ENCODE measurements at places on chromosomes 6 and 20.

GRCh38 chr6:158036261-158036660 is 54.6 kb downstream of the SYNJ2 start:
- DNase-seq: no peak

DNA sequence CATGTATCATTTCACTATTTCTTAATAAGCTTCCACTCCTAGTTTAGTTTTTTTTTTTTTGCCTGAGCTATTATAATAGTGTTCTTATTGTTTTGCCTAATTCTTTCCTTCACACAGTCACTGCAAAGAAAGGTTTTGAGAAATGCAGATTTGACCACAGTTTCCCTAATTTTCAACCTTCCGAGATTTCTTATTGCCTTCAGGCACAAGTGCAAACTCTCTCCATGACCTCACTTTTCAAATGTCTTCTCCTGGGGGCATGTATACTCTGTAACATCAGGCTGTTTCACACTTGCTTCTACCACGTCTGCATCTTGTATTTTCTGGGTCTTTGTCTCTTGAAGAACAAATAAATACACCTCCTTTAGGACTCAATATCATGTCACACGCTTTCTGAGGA is 339.0 kb upstream of the CITED2 start:
- no peak for DNase-seq

DNA sequence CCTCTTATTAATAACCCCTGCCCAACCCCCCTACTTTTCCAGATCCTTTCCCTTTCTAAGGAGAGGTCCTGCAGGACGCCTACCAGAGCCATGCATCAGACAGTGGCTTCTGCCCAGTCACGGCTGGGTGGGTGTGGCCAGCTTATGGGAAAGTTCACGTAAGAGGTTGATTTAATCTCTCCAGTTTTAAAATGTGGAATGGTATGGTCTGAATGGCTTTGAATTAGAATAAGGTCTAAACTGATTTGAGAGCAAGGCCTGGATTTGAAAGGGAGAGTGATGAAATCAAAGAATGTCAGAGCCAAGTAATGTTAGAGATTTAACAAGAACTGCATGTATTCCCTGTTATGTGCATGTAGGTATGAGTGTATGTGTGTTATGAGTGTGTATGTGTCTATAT is 275.7 kb downstream of the PAX1 start:
- no peak for DNase-seq

DNA sequence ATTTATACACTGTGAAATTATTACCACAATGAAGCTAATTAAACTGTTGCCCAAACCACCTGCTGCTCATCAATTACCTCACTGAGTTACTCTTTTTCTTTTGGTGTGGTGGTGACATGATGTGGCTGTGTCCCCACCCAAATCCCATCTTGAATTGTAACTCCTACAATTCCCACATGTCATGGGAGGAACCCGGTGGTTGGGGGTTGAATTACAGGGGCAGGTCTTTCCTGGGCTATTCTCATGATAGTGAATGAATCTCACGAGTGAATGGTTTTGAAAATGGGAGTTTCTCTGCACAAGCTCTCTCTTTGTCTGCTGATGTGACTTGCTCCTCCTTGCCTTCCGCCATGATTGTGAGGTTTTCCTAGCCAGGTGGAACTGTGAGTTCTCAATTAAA is 145.0 kb downstream of the LRRC1 start:
- DNase-seq: no peak

GRCh38 chr6:136587527-136587926 is 37.3 kb upstream of the MAP7 start:
- DNase-seq: no peak
